ENCODE measurements at places on chromosomes 3 and 15.

GRCh38 chr15:52291204-52291603, 4.4 kb downstream of the MYO5C start:
- no peak for DNase-seq

DNA sequence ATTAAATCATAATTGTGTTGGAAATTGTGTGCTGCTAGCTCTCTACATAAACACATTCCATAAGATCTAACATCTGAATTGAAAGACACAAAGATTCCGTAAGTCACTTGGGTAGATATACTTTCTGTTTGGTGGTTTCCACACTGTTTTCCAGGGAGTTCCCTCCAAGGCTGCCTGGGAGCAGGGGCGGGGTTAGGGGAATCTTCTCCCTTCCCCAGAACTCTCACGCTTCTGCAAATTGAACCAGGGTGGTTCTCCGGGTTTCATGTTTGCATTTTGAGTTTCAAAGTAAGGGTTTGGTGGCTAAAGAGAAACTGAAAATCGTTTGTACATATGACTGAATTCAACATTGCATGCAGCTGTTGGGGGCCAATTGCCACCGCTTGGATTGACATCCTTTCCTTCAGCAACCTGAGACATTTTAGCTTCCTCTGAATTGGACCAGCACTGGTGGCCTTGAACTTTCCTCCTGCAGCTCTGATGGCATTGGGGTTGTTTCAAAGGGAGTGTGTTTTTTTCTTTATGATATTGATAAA, 192.7 kb upstream of the FEZF2 start:
- no peak for DNase-seq

GRCh38 chr3:38493031-38493430, 3.1 kb upstream of the EXOG start:
- no peak for DNase-seq

DNA sequence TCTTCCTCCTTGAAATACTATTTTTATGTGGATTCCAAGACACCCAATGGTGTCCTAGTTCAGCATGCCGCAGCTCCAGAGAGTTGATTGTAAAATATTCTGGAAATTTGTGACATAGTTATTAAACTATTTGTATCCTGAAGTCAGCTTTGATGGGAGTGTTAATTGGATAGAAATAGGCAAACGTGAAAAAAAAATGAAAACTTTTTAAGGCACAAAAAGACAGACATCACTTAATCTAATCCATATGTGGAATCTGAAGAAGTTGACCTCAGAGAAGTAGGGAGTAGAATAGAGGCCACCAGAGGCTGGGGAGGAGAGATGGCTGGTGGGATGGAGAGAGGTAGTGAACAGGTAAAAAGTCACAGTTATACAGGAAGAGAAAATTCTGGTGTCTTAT, 704.2 kb downstream of the ROBO1 start:
- DNase-seq = no peak

DNA sequence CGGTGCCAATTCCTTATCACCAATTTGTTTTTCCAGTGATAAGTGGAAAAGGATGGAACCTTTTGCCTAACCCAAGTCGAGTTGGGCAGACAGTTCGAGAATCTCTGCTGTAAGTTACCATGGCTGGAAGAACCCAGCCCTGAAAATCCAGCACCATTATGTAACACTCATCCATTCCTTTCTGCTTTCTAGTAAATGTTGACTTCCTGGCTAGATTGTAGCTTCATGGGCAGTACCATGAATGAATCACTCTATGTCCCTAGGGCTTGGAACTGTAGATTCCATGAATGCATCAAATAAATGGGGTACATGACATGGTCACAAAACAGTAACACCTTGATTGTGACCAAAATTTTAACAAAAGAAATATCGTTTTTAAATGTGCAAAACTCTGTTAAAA, 14.0 kb downstream of the CHCHD4 start:
- DNase-seq = no peak
